ENCODE measurements at places on chromosomes 6 and 20.
A peak's percentile ranks its signal among the peaks of the same experiment; 100 is the strongest.

DNA sequence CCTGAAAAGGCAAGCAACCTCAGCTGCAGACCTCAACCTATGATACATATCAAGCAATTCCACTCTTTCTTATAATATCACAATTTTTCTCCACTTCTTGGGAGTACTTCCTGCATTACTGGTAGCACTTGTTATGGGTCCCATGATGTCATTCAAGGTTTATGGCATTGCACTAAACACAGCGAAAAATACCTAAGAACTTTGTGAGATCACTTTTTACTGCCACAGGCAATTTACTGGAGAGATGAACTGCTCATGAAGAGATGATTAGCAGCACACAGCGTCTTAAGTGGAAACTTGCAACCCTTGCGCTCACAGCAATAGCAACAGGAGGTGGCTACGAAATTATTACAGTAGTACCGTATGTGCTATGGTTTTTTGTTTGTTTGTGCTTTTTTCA is 19.3 kb upstream of the RIMS4 start:
- no peak for DNase-seq

- DNase-seq = no peak
These were observed 185.7 kb upstream of the EYA4 start for GRCh38 chr6:133055441-133055966.

GRCh38 chr6:144408161-144408560 is 123.0 kb downstream of the UTRN start:
- no peak for DNase-seq

- no peak for DNase-seq
These were observed 215.8 kb upstream of the CITED2 start for GRCh38 chr6:139590206-139590605.

DNA sequence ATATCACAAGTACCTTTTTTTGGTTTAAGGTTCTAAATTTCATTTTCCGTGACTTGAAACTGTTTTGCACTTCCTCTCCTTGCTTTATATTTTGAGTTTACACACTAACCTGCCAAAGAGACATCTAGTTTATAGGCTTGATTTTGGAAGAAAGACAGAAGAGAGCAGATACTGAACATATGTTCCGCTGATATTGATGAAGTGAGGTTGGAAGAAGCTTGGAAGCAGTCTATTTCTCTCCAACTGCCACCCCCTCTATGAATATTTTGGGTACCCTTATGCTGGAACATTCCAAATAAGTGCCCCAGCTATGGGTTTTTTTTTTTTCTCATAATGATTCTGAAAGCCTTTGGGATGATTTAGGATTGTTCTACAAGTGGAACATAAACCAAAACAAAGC is 150.6 kb downstream of the LAMA2 start:
- no peak for DNase-seq

- no peak for DNase-seq
These were observed 36.8 kb downstream of the STK35 start for GRCh38 chr20:2138396-2138795.

DNA sequence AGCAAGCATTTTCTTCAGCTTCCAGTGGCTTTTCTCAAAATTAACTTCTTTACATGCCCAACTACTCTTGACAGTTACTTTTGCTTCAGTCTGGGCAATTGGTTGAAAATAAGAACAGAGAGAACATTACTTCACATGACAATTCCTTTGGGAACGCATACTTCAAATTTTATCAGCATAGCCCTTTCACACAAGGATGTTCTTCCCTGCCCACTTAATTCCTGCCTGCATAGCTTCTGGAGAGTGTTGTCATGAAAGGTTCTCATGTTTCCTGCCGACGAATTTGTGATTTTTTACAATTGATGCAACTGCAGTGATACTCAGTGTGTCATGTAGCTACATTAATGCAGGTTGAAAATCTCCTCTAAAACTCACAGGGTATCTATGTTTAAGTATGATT is 22.0 kb upstream of the SNRNP48 start:
- DNase-seq = no peak

GRCh38 chr20:17628101-17628841 is 53.8 kb downstream of the RRBP1 start:
- no peak for DNase-seq

- DNase-seq = no peak
These were observed 70.8 kb downstream of the TNFAIP3 start for GRCh38 chr6:137937834-137938233.

DNA sequence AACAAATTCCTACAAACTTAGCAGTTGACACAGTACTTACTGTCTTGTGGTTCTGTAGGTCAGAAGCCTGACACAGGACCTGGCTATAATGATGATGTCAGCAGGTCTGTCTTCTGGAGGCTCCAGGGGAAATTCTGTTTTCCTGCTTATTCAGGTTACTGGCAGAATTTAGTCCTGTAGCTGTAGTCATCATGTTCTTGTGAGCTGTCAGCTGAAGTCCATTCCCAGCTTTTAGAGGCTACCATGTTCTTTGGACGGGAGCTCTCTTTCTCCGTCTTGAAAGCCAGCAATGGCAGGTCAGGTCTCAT is 99.2 kb downstream of the HIVEP1 start:
- no peak for DNase-seq

- DNase-seq = no peak
These were observed 29.0 kb upstream of the GTSF1L start for GRCh38 chr20:43755851-43756250.

GRCh38 chr6:81696524-81696923 is 56.0 kb downstream of the TENT5A start:
- no peak for DNase-seq

- no peak for DNase-seq
These were observed 260.9 kb downstream of the GMDS start for GRCh38 chr6:1984346-1984994.

DNA sequence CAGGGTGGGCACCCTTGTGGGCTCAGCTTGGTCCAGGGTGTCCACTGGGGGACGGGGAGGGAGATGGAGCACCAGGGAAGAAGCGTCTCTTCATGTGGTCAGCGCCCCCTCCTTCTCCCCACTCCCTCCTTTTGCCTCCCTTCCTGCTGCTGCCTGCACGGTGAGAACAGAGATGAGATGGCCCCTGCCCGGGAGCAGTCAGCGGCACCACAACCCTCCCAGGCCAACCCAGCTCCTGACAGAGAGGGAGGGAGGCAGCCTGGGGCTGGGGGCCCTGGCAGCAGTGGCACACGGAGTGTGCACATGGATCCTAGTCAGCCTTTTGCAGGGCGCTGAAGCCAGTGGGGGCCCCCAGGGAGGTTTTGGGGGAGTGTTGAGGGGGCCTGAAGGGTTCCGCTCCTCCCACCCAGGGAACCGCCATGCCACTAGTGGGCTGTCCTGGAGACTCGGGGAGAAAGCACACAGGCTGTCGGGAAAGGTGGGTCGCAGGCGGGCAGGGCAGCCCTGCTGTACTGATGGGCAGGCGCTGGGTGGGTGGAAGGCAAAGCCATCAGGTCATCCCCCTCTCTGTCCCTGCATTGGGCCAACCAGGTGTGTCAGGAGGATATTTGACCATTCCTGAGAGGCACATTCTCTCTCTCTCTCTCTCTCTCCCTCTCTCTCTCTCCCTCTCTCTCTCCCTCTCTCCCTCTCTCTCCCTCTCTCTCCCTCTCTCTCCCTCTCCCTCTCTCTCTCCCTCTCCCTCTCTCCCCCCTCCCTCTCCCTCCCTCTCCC is 94.3 kb upstream of the BHLHE23 start:
- no peak for DNase-seq

GRCh38 chr6:38498805-38499445 is 140.8 kb downstream of the BTBD9 start:
- DNase-seq = no peak

GRCh38 chr6:25370178-25371036 is 91.2 kb downstream of the CARMIL1 start:
- peak; percentile 37 for DNase-seq

DNA sequence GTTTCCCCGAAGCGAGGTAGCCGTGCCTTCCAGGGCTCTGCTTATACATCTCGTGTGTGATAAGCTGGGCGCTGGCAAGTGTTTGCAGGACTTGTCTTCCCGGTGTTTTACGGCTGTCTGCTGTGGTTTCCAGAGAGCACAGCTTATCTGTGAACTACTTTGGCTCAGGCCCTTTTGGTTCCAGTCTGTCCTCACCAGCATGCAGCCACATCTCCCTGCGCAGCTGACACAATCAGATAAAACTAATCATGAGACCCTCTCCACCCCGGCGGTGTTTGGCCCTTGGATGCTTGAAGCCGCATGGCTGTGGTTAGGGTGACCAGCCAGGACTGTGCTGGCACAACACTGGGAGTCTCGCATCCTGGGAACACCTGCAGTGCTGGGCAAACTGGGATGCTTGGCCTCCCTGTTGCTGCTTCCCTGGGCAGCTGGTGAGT is 241.8 kb upstream of the FOXQ1 start:
- no peak for DNase-seq

DNA sequence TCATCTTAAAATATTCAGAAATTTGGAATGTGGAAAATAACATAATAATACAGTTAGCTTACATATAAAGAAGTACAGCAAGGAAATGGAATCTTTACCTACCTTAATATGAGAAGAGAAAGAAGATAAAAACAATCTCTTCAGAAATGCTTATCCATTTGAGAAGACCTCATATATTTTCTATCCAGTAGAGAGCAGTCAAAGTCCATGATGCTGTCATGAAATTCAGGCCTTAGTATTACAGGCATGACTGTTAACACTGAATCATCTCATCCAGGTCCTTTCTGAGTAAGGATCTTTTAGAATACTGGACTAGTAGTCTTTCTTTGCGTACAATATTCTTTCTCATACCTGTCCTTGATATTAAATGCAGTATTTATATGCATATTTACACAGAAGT is 713.4 kb downstream of the CD109 start:
- DNase-seq = no peak

DNA sequence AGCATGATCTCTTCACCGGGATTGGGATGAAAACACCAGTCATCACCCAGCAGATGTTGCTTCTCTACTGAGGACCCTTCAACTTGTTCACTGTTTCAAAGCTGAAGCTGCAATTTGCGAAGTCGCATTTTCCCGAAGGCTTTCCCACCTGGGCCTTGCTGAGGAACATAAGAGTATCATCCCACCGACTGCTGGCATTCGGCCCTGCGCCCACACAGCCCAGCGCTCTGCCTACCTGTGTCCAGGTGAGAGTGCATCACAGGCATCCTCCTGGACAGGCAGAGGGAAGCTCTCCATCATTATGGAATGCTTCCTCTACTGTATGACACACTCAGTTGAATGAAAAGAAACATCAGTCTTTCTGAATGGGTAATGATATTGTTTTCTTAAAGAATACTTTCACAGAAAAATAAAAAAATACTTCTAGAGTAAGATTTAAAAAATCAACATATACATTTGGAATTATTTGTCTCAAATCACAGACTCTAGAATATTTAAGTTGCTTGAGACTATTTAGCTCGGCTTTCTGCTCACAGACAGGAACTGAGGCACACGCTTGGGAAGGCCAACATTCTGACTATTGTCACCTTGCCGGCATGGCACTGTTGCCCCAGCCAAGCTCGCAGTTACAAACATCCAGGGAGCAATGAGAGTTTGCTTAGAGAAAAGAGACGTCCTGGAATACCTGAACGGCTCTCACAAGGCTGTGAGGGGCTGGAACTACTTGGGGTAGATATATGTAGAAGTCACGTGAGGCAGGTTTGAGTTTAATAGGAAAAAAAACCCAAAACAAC is 48.7 kb downstream of the FOXC1 start:
- DNase-seq = no peak

DNA sequence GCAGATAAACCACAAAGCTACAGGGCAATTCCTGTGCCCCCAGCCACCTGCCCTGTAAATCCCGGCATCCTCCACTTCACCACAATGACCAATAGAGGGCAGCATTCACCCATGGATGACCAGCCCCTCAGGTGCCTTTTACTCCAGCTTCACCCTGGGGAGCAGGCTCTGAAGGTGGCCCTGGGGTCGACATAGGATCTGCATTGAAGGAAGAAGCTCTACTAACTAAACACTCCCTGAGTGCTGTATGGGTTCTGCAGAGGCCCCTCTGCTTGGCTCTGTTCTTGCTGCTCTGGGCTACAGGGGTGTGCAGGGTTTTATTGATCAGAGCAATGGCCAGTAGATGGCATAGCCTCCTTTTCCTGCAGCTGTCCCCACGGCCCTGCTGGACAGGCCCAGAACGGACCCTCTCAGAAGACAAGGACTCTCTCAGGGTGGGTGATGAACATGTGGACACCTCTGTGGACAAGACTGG is 20.3 kb downstream of the CST4 start:
- peak; percentile 52 for DNase-seq

- DNase-seq = no peak
These were observed 14.6 kb upstream of the AFDN start for GRCh38 chr6:167812088-167812487.

GRCh38 chr20:16942756-16943155 is 194.6 kb downstream of the OTOR start:
- DNase-seq = no peak

- no peak for DNase-seq
These were observed 52.3 kb downstream of the ZFAND3 start for GRCh38 chr6:37871616-37872372.

GRCh38 chr6:151112130-151112529 is 127.6 kb upstream of the AKAP12 start:
- no peak for DNase-seq

- peak; percentile 79 for DNase-seq
These were observed 62.5 kb downstream of the PYGB start for GRCh38 chr20:25310268-25310920.

DNA sequence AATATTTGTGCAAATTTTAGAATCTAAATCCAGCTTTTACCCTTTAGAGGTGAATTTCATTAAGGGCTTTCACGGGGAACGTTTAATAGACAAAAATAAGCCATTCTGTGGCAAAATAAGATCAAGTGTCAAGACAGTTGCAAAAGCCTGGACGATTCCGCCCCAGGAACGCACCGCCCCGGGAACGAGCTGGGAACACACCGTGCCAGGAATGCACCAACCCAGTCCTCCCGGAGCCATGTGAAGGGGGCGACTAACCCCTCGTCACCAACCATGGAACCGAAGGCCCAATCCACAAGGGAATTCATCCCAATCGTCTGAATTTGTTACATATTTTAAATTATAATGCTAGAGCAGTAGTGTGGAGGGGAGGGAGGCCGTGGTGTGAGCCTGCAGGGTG is 20.8 kb upstream of the TCFL5 start:
- DNase-seq = no peak

DNA sequence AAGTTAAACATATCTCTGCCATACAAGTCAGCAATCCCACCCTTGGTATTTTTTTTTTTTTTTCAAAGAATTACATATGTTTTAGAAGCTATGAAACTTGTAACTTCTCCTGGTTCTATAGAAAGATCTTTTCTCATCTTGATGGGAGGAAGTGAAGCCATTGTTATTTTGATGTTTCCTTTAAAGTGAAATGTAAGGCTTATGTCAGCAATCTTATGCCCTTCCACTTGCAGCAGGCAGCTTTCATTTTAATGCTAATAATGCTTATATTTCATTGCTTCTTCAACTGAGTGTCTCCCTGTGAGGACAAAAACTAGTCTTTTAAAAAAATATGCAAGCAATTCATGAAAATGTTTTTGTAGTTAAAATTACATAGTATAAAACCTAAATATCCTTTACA is 1614.7 kb downstream of the KHDRBS2 start:
- no peak for DNase-seq

GRCh38 chr20:63967330-63968135 is 2.2 kb downstream of the ZNF512B start:
- DNase-seq = peak; percentile 7
